ENCODE measurements at places on chromosomes 11 and 22.

GRCh38 chr22:40179526-40179925 is 1.8 kb downstream of the TNRC6B start:
- no peak for DNase-seq

GRCh38 chr11:19419808-19420207 is 179.1 kb upstream of the E2F8 start:
- DNase-seq, result no peak

- DNase-seq, result peak; percentile 58
Observed at GRCh38 chr11:59753650-59754493, 1.3 kb upstream of the STX3 start.

DNA sequence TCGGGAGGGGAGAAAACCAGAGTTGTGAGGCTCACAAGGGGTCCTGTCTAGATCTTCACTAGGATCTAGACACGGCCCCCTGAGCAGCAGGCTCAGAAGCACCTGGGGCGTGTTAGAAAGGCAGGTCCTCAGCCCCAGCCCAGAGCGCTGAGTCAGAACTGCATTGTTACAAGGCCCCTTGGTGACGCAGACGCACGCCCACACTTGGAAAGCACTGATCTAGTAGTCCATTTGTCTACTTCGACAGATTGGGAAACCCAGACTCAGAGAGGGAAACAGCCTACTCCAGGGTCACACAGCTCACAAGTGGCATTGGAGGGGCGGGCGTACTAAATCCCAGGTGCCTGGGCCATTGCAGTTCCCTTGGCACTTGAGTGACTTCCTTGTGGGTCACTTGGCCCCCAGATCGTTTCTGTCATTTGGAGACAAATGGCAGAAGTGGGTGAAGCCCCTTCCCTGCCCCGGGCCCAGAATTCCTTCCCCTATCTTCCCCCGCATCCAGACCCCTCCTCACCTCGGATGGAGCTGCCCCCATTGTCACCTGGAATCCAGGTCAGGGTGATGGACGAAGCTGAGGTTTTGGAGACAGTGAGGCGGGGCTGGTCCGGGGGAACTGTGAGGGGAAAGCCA is 110.8 kb downstream of the CEP164 start:
- no peak for DNase-seq

DNA sequence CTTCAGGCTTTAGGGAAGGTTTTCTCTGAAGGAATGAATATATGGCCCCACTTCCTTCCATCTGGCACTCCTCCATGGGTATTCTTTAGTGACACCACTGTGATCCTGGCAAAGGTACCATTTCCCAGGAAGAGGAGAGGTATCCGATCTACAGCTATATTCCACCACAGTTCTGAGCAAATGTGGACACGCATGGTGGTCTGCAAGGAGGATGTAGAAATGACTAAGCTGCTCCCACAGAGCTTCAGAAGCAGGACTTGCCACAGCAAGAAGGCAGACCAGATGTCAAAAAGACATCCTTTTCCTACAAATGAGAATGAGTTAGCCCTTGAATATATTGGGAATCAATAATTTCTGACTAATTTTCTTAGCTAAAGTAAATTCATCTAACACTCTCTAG is 45.5 kb downstream of the ARFGAP2 start:
- DNase-seq, result no peak

All from stimulated activated CD8-positive, alpha-beta memory T cell treated with anti-CD3 and anti-CD28 coated beads, Interleukin-4, amount 100 ng/mL, for 4 hours (primary cell).